ENCODE measurements at places on chromosomes 12 and 14.
A peak's percentile ranks its signal among the peaks of the same experiment; 100 is the strongest.

DNA sequence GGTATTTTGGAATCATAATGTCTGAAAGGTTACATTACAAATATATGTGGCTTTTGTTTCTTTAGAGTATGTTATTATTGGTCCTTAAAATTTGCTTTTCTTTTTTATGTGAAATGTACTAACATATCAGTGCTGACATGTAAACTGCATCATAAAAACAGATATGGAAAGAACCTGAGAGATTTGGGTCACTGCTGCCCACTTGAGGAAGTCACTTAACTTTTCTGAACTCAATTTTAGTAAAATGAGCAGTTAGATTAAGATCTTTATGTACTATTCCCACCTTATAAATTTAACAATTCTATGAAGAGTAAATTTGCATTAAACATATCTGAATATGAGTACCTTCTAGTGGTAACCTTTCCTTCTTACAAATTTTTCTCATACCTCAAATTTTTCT lies 7.5 kb downstream of the PTGR2 start:
- DNase-seq = no peak

GRCh38 chr14:95248432-95248831 lies 71.3 kb downstream of the CLMN start:
- DNase-seq = no peak

- no peak for DNase-seq
These were observed 23.1 kb downstream of the SLIRP start for GRCh38 chr14:77730976-77731497.

DNA sequence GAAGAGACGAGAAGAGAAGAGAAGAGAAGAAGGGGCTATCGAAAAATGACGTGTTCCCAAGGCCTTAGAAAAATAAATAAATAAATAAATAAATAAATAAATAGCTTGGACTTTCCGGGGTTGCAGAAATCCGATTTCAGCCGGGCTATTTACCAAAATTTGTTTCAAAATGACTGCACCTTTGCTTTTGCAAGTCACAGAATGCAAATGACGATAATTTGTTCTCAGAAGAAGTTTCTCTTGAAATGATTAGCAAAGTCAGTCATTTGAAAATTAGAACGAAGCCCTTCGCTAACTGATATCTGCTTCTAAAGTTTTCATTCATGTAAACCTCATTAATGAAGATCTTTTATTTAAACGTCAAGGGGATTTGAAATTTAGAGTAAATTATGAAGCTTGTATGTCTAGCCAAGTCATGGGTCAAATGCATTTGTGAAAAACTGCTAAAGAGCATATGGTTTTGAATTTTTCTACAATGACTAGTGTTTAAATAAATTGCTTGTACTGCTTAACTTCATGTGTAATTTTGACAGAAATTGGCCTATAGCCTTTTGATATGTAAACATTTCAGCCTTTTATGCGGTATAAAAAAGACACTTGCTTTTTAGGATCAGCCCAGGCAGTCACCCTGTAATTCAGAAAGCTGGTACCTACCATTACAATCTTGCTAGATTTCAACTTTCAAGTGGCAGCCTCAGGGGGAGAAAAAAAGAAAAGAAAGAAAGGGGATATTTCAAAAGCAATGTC lies 4.6 kb upstream of the GSC start:
- no peak for DNase-seq

- no peak for DNase-seq
These were observed 394.2 kb downstream of the DPF3 start for GRCh38 chr14:72499746-72500145.

GRCh38 chr14:77562681-77563080 lies 53.8 kb downstream of the SPTLC2 start:
- no peak for DNase-seq

- no peak for DNase-seq
These were observed 13.8 kb downstream of the TMCC3 start for GRCh38 chr12:94636462-94637085.

GRCh38 chr12:104050436-104050835 lies 449 bp upstream of the GLT8D2 start:
- no peak for DNase-seq

DNA sequence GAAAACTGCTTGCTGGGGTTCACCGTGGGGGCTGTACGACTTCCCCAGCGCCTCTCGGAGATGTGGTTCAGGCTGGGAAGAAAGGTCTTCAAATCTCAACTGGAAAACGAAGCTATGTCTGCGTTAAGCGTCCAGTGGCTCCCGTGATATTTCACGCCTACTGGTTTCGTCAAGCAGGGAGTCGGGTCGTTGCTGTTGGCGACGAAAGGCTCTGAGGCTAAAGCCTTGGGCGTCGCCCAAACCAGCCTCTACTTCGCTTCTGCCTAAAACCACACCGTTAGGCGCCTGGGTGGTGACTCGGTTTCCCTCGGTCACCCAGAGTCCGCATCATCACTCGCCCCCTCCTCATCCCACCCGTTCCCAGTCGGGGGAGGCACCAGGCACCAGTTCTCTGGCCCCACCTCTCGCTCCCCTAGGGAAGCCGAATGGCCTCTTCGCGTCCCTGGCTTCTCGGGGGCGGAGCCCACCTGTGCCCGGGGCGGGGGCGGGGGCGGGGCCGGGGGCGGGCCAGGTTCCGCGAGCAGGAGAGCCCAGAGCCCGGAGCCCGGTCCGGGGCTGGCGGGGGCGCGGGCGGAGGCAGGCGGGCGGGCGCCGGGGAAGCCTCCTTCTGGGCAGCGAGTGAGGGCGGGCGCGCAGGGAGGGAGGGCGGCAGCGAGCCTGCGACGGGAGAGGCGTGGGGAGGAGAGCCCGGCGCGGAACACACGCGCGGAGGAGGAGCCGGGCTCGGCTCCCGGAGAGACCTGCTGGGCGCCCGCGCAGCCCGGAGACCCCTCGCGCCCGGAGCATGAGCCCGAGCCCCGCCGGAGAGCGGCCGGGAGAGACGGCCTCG lies at the start of gene B4GALNT3:
TSS of gene B4GALNT3 (plus strand) at position 510 of the 829 bp plus-strand sequence. CDS start 438 bp downstream, outside the sequence.
- no peak for DNase-seq

DNA sequence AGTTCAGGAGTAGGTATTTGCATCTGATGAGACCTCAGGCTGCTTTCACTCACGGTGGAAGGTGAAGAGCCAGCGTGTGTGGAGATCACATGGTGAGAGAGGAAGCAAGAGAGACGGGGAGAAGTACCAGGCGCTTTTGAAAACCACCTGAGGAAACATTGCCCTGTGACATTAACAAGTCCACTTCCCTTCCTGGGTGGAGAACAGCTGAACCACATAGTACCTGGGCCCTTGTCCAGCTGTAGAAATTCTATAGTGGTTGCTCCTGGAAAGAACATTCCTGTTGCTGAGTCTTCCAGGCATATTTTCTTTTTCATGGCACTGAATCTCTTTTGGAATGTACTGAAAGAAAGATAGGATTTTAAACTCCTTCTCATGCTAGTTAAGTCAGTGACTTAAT lies 87.3 kb upstream of the RIN3 start:
- no peak for DNase-seq

- DNase-seq = no peak
These were observed 4.2 kb downstream of the SH2B3 start for GRCh38 chr12:111409780-111410430.

DNA sequence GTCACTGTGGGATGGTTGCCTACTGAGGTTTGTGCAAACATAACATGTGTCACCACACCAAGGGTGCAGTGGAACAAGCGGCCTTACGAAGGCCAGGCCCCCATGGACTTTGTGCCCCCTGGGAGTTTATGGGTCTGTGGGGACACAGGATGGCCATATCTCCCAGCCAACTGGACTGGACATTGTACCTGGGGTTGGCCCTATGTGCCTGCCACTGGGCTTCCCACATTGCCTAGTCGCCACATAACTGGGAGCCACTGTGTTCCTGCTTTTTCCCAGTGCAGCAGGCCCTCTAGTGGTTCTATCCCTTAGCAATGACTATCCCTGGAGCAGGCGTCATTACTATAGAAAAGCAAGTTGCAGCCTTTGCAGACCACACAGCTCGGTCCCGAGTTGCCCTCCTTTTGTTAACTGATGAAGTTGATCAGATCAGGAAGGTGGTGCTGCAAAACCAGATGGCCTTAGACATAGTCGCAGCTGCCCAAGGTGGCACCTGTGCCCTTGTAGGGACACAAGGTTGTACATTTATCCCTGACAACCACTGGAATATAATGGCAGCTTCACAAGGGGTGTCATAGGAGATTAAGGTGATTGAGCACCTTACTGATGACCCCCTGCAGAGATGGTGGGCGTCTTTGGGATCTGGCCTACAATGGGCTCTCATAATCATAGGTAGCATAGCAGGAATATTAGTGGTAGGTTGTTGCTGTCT lies 15.2 kb upstream of the RNASE12 start:
- no peak for DNase-seq

DNA sequence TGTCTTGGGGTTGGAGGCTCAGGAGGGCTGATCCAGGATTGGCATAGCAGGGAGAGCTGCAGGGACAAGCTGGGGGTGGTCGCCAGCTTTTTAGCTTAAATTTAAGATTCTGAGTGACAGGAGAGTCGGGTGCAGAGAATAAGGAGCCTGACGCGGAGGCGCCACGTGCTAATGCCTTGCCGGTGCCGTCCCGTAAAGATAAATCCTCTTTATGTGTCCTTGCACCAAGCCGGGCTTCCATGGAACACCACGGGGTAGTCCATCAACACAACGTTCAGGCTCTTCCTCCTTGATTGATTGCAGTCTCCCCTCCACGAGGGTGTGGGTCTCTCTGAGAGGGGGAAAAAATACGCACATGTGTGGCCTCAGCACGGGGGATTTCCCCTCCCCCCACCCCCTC lies 3.9 kb downstream of the DLK1 start:
- DNase-seq = no peak

- DNase-seq = no peak
These were observed 435.0 kb downstream of the NELL2 start for GRCh38 chr12:44441155-44441554.

DNA sequence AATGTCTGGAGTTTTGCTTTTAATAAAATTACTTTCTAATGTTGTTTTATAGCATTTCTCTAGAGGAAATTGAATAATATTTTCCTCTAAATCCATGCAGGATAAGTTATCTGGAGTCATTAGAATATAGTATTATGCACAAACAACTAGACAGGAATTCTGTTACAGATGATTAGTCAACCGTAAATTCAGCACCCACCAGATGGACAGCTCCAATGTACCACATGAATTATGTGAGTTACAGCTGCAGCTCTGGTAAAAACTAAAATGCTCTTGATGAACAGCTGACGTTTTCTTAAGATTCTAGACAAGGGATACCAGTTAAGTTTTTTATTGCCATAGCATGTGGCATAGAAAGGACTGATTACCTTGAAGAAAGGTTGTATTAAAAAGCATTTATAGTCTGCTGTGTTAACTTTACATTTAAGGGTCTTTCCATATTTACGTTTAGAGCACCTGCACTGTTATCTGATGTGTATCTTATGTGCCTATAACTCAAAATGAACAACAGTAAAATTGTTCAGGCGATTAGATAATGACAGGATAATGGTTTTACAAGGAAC lies 321.4 kb upstream of the LRFN5 start:
- peak; percentile 75 for DNase-seq

GRCh38 chr12:116284396-116284795 lies 6.9 kb upstream of the MED13L start:
- DNase-seq = no peak

DNA sequence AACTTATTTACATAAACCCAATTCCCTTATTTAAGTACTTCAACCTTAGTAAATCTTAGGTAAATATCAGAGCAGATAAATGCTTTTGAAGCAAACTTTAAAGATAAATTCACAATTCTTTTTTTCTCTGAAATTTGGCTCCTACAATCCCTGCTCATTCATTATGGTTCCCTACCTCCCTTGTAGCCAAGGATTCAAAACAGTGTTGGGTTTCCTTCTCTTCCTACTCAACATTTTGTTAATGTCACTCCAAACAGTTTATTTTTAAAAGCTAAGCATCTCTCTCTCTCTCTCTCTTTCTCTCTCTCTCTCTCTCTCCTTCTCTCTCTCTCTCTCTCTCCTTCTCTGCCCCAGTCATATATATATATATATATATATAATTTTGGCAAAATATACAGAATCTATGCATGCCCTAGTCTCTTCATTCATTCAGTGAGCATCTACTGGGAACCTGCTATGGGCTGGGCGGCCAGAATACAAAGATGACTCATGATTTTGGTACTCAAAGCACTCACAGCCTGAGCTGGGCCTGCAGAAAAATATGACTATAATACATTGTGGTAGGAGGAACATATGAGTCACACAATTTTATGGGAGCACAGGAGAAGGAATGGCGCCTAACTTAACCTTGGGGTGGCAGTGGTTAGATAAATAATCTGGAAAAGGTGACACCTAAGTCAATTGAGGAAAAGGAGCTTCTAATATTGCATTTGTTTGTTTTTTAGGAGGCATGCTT lies 123.7 kb upstream of the DHRS4 start:
- no peak for DNase-seq

GRCh38 chr14:36784541-36784940 lies 122.9 kb downstream of the PAX9 start:
- no peak for DNase-seq

- DNase-seq = no peak
These were observed 65.8 kb downstream of the PAH start for GRCh38 chr12:102851246-102851645.

GRCh38 chr14:79467835-79468234 lies 743.5 kb downstream of the DIO2 start:
- DNase-seq = no peak

- DNase-seq = no peak
These were observed 181.6 kb downstream of the SOX5 start for GRCh38 chr12:23767834-23768233.

DNA sequence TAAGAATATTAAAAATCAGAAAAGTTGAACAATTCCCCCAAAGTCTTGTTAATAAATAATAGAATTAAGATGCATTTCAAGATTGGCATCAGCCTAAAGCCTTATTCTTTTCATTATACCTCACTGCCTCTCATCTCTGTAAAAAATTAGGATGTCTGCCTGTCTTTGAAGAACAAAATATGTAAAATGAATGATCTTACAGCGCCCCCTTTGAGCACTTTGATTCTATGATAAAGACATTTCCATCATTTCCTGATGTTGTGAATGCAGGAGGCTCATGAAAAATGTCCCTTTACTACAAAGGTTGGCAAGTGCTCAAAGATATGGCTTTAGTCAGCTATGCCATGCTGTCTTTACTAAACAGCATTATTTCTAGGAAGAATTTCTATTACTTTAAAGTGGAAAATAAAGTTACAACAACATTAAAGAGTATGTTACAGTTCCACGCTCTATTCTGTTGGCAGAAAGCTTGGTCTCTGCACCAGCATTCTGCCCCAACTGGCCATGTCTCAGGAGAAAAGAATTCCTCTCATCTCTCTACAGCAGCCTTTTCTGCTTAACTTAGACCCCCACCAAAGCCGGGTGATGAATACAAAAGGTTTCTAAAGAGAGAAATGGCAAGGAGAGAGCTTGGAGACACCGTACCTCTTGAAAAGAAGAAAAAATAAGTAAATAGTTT lies 95.1 kb downstream of the LLPH start:
- no peak for DNase-seq

- peak; percentile 82 for DNase-seq
These were observed 31.7 kb upstream of the TUBA1C start for GRCh38 chr12:49232940-49233841.

DNA sequence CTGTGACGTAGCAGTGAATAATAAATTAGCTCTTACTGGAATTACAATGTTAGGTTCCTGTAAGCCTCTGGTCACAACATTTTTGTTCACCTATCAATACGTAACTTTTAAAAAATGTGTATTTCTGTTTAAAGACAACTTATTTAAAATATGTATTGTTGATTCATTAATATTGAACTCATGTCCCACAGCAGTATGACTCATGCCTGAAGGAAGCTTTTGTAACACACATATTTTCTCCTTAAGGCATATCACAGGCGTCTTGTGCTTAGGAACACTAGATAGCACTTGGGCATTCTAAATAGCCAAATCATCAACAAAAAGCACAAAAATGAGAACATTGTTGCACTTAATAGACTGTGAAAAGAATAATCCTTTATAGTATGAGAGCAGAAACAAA lies 92.5 kb downstream of the GPHN start:
- no peak for DNase-seq

GRCh38 chr12:15796493-15797141 lies 7.4 kb upstream of the EPS8 start:
- DNase-seq = no peak
